ENCODE measurements at places on chromosomes 11 and 22. TPM values are rescaled to one million over a fixed set of nuclear protein-coding genes. Genes with fewer than 3 reads are reported as not detected.

PVALB gene
- polyA plus RNA-seq, result 8.0 TPM

WBP2NL gene
- 7.7 TPM for polyA plus RNA-seq

- no peak for DNase-seq
These were observed 47.8 kb downstream of the ARRB1 start for GRCh38 chr11:75303544-75304224.

OR52H1 gene
- not detected for polyA plus RNA-seq

DNA sequence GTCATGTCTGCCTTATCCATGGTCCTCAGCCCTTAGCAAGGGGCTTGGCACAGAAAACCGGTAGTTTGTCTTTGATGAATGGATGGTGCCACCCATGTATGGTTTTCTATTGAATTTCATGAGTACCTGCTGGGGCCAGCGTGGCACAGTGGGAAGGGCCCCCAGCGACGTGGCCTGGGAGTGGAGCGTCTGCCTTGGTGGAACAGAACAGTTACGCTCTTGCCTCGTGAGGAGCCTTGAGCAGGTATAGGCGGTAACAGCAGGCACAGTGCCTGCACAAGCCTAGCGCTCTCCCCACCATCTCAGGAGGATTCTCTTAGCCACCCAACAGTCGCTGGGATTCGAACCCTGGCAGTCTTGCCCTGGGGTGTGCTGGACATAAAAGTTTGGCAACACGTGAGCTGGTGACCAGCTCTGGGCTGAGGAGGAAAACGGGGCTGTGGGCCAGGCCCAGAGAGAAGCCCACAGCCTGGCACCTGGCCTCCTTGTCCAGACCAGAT is 3.0 kb upstream of the SSH3 start:
- DNase-seq, result no peak

DNA sequence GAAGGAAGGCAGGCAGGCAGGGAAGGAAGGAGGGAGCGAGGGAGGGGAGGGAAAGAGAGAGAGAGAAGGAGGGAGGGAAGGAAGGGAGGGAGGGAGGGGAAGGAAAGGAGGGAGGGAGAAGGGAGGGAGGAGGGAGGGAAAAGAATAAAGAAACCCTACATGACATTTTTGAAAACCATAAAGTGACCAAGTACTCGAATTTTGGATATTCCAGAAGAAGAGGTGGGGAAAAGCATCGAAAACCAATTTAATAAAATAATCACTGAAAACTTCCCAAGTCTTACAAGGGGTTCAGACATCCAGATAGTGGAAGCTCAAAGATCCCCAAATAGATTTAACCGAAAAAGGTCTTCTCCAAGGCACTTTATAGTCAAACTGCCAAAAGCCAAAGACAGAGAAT is 11.7 kb downstream of the GDPD4 start:
- no peak for DNase-seq

ZBTB44 gene
- polyA plus RNA-seq, result 60.7 TPM

- no peak for DNase-seq
These were observed 606.1 kb downstream of the DLG2 start for GRCh38 chr11:85021058-85021457.

CDC42BPG gene
- polyA plus RNA-seq, result 6.0 TPM

Measured in renal pelvis (tissue), 12 donors.